ENCODE measurements at places on chromosomes 6 and 20.

DNA sequence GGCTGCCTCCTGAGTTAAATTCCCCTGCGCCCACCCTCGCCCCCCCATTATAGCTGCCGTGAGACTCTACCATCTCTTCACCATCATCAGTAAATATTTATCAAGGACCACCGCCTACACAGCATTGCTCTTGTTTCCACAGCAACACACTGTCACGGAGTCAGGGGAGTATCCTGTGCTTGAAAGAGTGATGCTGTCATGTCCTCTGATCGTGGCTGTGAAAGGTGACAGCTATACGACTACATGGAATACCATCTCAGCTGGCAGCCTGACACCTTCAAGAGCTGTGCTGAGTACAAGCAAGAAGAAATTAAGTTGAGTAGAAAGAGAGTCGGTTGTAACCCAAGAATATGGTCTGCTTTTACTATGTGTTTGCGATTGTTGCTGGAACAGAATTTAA is 3.4 kb downstream of the PTPRT start:
- DNase-seq: no peak

GRCh38 chr6:14856177-14856576 is 389.7 kb upstream of the JARID2 start:
- no peak for DNase-seq

DNA sequence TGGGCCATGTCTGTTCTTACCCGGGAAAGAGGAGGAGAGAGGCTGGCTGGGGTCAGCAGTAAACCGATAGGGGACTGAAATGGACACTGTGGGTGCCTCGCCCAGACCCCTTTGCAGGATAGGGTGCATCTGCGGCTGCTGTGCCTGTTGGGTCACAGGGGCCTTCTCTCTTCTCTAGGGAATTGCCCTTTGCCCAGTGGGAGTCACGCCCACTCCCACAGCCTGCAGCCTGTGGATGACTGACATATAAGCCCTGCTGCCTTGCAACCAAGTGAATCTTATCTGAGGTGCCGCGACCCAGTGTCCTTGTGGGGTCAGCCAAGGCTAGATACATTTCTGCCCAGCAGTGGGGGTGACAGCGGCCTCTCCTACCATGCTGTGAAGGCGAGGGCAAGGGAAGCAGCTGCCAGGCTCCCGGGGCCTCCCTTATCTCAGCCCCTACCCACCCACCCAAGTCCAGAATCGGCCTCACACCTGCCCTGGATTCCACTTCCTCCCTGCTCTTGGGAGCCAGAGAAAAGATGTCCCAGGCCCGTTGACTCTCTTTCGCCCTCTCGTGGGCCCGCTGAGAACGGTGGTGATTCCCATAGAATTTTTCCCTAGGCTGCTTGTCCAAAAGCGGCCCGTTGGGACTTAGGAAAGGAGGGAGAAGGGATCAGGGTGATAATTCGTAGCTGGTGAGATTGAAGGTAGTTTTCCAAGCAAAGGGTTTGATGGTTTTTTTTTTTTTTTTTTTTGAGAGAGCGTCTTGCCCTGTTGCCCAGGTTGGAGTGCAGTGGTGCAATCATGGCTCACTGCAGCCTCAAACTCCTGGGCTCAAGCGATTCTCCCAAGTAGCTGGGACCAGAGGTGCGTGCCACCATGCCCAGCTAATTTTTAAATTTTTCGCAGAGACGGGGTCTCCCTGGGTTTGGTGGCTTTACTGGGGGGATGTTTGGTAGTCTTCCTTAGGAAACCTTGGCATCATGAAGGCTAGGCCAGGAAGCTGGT is 76.4 kb upstream of the RNF24 start:
- DNase-seq: no peak

- no peak for DNase-seq
These were observed 1.4 kb downstream of the FAM83B start for GRCh38 chr6:54847799-54848597.

- DNase-seq: no peak
These were observed 77.5 kb upstream of the NNAT start for GRCh38 chr20:37443596-37443995.

DNA sequence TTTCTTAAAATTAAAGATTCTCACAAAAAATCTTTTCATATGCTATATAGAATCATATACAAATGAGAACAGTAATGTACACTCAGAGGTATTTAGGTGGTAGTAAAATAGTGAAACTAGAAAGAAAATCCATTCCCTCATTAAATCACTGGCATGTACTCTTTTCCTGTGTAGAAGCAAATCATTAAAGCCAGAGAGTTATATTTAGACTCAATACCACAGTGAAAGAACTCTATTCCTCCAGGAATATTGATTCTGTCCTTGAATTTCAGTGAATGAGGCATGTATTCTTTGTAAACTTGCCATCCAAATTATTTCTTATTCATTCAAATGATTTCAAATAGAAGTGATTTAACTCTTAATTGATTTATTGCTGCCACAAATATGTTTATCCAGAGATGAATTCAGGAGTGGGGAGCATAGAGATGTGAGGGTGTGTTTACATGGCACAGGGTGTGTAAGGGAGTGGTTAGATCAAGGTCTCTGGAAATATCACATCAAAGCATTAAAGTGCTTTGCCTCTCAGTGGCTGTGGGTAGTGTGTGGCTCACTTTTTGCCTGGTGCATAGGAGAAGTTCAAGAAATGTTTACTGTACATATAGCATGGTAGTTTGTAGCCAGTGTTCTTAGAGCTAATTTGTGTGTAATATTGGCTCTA is 141.2 kb downstream of the FAM83B start:
- DNase-seq: no peak

GRCh38 chr20:48880981-48881657 is 40.4 kb upstream of the ARFGEF2 start:
- DNase-seq: no peak

DNA sequence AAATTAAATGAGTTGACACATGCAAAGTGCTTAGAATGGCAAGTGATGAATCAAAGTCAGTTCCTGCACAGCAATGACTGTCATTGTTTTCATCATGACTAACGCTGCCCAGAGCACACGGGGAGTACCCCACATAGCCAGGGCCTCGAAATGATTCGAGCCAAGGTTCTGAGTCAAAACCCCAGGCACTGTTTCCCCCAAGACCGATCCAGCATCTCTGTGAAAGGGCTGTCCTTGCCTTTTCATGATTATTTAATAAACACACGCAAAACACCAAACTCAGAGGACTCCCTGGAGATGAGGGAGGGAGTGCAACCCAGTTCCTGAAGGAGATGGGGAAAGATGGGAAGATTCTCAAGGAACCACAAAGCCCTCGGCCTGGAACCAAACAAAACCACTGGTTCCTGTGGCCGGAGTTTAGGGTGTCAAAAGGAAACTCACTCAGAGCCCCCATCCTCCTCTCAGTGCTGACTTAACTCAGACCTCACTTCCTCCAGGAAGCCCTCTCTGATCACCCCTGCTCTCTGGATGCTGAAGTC is 3.8 kb downstream of the PREX1 start:
- no peak for DNase-seq

DNA sequence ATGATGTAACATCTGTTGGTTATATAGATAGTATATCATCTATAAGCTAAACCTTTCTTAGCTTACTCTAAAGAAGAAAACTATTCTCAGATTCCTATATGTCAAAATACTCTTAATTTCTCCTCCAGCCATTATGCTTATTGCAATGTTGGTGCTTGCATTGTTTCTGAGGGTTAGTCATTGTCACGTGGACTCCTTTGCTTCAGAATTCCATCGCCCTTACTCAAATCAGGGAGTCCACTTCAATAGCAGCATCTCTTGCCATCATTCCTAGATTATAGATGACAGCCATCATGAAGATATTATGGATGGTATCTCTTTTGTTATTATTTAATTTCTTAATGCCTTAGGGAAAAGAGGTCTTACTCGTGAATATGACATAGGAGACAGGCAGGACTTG is 776.1 kb downstream of the TENT5A start:
- DNase-seq: no peak

DNA sequence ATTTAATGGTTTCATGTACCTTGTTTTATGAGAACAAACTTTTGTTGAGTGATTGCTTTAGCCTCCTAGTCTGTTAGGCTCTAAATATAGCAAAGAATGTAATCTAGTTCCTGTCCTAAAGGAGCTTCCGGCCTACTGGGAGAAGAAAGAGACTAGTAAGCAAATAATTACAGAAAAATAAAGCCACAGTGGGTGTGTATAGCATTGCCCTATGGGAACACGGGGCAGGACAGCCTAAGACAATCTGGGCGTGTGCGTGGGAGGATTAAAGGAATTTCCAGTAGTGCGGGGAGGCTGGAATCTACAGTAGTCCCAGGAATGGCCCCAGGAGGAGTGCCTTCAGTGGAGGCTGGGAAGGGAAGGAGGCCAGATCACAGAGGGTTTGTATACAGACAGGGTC is 98.1 kb upstream of the AKAP12 start:
- no peak for DNase-seq

GRCh38 chr6:108476847-108477430 is 83.8 kb upstream of the FOXO3 start:
- no peak for DNase-seq

- no peak for DNase-seq
These were observed 123.4 kb upstream of the HDGFL1 start for GRCh38 chr6:22445946-22446345.

GRCh38 chr20:9134346-9134745 is 65.5 kb downstream of the PLCB4 start:
- no peak for DNase-seq

DNA sequence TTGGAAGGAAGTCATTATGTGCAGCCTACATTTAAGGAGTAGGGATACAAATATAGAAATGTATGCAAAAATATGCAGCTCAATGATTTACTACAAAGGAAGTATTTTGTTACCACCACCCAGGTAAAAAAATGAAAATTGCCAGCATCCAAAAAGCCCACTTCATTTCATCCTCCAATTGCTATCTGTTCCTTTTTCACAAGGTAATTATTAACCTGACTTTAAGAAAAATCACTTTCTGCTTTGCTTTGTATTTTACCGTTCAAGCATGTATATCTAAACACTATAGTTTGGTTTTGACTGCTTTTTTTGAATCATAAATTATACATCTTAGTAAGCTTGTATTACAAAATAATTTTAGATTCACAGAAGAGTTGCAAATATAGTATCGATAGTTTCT is 768.5 kb upstream of the GJE1 start:
- no peak for DNase-seq

All from esophagus squamous epithelium (tissue), 5 donors.